Cortex of kidney (tissue), 1 donor: ENCODE measurements at places on chromosomes 6 and 20.

DNA sequence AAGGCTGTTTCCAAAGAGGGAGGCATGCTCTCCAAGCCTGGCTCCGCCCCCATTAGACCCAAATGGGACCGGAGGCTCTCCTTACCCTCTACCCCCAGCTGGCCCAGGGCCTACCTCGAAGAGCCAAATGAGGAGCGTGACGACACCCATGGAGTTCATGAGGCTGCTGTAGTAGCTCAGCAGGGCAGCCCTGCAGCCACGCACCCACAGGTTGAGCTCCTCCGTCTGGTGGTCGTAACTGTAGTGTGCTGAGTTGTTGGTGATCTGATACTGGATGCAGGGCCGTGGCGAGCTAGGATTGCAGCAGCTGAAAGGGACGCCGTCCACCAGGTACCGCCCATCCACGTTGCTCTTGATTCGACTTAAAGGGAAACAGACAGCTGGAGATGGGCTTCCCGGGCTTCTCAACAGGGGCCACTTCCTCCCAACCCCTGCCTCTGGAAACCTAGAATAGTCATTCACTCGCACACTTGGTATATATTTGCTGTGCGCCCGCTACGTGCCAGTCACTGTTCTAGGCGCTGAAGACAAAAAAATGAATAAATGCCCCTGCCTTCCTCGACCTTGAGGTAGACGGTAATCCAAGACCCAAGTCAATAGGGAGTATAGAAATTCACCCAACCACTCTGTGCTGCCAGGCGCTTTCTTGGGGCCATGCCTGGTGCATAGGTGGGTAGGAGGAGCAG, 18.0 kb downstream of the PRPH2 start:
- DNase-seq, result no peak

DNA sequence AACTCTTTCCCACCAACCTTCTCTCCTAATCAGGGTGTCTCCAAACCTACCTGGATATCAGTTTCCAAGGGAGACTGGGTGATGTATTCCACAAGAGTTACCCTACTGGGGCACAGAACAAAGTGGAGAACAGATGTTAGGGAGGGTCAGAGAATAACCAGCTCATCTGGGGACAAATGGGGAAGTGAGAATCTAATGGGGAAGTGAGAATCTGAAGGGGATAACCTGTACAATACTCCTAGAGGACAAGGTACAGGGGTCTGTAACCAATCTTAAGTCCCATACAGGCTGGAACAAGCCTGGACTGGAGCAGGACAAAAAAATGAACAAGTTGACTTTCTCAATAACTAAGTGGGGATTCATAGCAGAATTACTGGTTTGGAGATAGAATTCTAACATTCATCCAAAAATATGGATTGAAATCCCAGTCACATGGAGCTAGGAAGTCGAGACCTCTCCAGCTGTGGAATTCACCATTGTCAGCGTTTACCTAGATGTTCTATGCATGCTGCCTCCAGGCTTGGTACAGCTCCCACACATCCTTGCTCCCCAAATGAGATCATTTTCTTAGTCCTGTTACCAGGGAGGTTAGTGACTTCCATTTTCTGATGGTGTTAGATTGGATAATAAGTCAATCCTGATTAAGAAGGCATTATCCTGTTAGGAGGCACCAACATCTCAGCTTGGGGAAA, 214.8 kb upstream of the MOCS1 start:
- DNase-seq, result no peak

DNA sequence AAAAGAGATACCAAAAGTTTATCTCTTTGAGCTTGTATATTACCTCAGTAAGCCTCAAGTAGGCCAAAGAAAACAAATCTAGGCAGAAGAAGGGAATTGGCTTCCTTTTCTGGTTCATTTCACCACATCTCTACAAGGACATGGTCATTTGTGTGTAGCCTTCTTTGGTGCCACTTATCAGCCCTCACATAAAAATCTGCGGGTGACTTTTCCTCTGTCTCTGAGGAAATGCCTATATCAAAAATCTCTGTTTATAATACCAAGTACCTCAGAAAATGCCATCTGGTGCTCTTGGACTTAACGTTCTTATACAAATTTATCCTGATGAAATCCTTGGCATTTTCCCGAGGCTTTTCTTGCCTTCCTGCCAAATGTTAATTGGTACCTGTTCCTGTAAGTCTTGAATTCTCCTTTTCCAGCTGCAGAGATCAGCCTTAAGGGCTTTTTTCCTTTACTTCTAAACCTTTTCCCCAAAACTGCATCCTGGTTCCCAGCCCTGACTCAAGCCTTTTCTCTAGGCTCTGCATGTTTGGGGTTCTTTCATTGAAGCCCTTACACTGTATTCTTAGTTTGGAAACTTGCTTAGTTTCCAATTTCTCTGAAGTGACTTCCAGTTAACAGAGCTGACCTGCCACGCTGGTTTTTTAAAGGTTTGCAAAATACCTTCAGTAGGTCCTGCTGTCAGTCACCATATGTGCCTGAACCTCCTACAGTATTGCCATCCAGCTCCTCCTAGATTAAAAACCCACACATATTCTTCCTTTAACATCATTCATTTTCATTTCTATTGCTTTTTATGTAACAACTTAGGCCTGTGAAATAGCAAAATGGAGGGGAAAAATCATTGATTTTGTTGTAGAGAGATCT, 191.2 kb upstream of the PREP start:
- DNase-seq, result no peak

- DNase-seq, result no peak
Observed at GRCh38 chr20:50734730-50735679, 3.6 kb downstream of the PARD6B start.

GRCh38 chr6:139847457-139847813, 473.0 kb upstream of the CITED2 start:
- no peak for DNase-seq

- peak; percentile 32 for DNase-seq
Observed at GRCh38 chr6:83192871-83193746, at the start of the genes PGM3 and RWDD2A. Gene PGM3, minus strand, starts transcription at chr6:83193265. Its CDS starts 2,253 bp downstream, at chr6:83191012. Gene RWDD2A, plus strand, starts transcription at chr6:83193357. Its CDS starts 1,095 bp downstream, at chr6:83194452.

DNA sequence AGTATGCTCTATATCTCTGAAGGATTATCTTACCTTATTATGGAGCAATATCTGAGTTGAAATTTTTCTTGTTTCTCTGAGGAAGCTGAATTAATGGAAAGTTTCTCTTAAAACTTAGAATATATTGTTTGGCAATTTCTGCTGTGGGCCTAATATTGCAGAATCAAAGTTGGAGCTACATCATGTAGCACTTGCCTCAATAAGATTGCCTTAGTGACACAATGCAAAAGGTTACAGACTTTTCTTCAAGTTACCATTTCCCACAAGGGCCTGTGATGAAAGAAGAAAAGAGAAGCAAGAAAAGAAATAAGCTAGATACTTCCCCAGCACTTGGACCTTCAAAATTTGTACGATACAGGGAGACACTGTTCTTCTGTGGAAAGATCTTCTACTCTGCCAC, 151.2 kb downstream of the SOBP start:
- no peak for DNase-seq

- no peak for DNase-seq
Observed at GRCh38 chr6:107108201-107108890, 7.0 kb downstream of the BEND3 start.

GRCh38 chr6:159116343-159116742, 52.9 kb upstream of the FNDC1 start:
- no peak for DNase-seq

DNA sequence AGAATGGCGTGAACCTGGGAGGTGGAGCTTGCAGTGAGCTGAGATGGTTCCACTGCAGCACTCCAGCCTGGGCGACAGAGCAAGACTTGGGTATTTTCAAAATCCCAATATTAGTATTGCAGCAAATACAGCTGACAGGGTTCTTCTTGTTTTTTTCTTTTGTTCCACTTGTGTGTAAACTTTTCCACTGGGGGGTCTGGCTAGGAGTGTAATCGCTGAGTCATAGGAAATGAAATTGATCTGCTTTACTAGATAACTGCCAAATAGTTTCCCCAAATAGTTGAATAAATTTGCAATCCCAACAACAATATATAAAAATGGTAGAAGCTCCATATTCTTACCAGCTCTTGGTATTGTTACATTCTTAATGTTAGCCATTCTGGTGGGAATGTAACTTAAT, 526.0 kb upstream of the SOX4 start:
- DNase-seq, result no peak

GRCh38 chr20:33408716-33409654, 7.7 kb upstream of the CDK5RAP1 start:
- DNase-seq, result no peak

- no peak for DNase-seq
Observed at GRCh38 chr6:157975456-157975855, 6.2 kb upstream of the SYNJ2 start.

GRCh38 chr6:118899948-118900347, 6.0 kb downstream of the ASF1A start:
- no peak for DNase-seq

DNA sequence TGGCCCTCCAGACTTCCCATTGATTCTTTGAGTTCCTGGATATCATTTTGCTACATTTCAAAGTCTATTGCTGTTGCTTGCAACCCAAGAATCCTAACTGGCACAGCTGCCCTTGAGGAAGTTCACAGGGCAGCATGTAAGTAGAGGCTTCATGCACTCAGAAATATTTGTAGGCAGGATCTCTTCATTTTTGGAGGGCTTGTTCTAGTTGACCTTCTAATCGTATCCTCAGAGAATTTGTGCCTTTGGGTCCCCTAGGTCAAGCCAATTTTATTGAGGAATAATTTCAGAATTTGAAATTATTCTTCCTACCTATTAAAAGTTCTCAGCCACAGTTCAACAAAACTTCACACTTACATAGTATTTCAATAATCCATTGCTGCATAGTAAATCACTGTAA, 5.6 kb upstream of the NCOA3 start:
- no peak for DNase-seq

- no peak for DNase-seq
Observed at GRCh38 chr6:118744261-118744941, 93.0 kb upstream of the CEP85L start.

- no peak for DNase-seq
Observed at GRCh38 chr6:146595972-146596731, 2.6 kb upstream of the ADGB start.

- DNase-seq, result no peak
Observed at GRCh38 chr6:6674872-6675271, 86.4 kb downstream of the LY86 start.

GRCh38 chr20:1964659-1965405, 29.0 kb downstream of the PDYN start:
- no peak for DNase-seq

DNA sequence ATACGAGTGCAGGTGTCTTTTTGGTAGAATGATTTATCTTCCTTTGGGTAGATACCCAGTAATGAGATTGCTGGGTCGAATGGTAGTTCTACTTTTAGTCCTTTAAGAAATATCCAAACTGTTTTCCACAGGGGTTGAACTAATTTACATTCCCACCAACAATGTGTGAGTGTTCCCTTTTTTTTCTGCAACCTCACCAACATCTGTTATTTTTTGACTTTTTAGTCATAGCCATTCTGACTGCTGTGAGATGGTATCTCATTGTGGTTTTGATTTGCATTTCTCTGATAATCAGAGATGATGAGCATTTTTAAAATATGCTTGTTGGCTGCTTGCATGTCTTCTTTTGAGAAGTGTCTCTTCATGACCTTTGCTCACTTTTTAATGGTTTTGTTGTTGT, 1.9 kb upstream of the ZNF831 start:
- DNase-seq, result no peak

GRCh38 chr6:151179321-151179720, 60.4 kb upstream of the AKAP12 start:
- no peak for DNase-seq

DNA sequence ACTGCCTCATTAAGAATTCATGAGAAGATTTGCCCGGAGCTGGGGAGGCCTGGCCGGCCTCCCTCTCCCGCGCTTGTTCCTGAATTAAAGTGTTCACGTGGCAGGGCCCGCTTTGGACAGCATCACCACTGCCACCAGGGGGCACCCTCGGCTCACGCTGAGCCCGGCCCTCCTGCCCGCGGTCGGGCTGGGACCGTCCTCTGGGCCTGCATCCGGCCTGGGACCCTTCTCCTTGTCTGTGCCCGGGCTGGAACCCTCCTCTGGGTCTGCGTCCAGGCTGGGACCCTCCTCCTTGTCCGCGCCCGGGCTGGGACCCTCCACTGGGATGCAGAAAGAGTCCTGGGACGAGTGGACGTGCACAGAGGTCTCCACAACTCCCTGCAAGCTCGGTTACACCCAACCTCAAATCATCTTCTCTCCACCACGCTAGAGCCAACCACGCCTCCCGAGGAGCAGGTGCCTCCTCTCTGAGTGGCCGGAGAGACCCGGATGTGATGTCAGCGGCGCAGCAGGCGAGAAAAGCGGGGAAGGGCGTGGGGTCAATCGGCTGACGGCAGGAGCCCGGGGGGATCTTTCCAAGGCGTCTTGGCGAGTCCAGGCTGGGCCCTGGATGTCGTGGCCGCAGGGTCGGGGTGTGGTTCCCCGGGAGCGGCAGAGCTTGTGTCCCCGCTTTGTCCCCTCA, 50.9 kb upstream of the DACT2 start:
- no peak for DNase-seq

DNA sequence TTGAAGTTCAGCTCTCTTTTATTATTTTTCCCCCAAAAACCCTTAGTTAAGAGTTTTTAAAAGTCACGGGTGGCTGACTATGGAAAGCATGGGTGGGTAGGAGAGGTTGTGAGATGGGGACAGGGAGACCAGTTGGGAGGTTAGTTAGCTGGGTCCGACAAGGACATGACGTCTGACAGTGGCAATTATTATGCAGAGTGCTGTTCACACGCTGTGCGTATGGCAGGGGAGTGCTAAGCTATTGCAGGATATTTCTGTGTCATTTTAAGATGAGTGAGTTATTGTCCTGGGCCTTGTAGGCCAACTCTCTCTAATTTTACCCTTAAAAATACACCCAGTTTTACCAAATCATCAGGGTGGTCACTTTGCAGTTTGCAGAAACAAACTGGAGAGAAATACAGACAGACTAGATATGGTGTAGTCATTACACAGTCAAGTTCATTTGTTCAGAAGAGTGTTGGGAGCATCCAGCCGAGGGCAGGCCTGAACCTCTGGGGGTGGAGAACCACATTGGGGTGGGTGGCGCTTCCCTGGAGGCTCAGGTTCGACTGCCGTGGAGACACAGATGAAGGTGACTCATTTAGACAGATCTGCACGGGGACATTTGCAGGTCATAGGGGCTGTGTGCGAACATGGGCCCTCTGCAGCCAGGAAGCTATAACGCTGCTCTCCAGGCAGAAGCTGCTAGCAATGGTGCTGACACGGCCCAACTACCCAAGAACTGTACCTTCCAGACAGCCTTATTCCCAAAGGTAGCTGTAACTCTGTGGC, 307.6 kb downstream of the QKI start:
- no peak for DNase-seq

GRCh38 chr6:25963426-25964123, 973 bp downstream of the TRIM38 start:
- DNase-seq, result no peak

DNA sequence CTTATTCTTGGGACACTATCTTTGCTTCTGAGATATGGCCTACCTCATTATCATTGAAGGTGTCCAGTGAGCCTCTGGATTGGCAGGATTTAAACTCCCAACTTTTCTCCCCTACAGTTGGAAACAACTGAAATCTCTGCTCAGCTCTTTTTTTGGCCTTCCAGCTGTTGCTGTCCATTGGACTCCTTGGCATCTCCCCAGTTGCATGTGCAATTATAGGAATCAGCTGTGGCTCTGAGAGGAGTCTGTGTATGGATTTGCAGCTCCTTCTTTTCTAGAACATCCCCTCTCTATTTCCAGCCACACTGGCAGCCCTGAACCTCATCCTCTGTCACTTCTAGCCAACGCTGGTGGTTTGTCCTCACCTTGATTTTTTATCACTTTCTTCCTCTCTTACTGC, 21.2 kb downstream of the RAB22A start:
- DNase-seq, result no peak

GRCh38 chr6:96834070-96834469, 3.2 kb downstream of the GPR63 start:
- no peak for DNase-seq

- no peak for DNase-seq
Observed at GRCh38 chr20:22825076-22825475, 210.0 kb upstream of the SSTR4 start.
